ENCODE measurements at places on chromosomes 7 and 10.
A peak's percentile ranks its signal among the peaks of the same experiment; 100 is the strongest.

DNA sequence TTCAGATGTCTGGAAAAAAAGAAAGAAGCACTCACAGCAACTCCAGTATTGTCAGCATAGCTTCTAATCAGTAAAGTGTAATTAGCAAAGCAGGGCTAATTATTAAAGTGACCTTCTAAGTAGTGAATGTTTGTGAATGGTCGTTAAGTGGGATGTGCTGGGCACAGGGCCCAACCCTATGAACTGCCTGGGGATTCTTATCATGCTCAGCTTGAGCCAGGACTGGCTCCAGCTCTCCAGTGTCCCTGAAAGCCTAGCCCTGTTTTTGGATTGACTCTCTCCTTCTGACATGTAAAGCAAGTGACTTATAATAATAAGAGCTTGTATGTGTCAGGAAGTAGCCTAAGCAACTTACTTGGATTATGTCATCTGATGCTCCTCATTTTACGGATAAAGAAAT is 9.5 kb upstream of the TBX20 start:
- no peak for DNase-seq

DNA sequence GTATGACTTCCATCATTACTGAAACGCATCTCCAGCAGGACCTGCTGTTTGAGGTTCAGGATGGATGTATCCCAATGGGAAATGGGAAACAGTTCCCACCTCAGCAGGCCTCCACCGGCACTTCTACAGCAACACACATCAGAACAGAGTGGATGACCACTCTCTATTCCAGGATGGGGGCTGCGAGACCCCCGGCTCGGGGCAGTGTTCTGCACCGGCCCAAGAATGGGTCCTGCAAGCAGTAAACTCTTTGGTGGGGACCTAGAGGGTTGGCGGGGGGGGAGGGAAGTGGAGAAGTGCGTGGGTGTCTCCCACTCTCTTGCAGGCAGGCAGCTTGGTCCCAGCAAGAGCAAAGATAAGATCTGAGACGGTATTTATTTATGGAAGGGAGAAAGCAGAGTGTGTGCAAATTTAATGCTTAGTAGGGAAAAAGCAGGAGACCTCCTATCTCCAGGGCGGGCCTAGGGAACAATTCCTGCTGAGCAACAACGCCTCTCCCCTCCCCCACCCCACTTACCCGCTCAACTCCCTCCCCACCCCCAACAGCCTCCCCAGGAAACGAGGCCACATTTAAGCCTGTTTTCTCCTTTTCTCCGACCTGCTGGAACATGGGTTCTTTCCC is 4.0 kb downstream of the SFMBT2 start:
- no peak for DNase-seq

DNA sequence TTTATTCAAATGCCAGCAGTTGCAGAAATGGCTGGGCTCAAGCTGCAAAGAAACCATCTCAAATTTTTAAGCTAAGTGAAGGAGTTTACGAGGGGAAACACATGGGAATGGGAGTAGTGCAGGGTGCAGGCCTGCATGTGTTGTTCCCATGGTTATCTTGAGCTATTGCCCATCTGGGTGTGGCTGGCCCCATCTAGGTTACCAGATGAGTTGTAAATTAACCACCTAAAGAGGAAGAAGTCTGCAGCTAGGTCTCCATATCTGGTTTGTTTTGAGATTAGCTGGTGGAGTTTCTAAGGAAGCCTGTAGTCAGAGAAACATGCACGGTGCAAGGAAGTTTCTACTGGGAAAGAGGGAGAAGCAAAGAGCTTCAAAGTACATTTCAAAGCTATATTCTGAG is 23.3 kb upstream of the STEAP2 start:
- no peak for DNase-seq

DNA sequence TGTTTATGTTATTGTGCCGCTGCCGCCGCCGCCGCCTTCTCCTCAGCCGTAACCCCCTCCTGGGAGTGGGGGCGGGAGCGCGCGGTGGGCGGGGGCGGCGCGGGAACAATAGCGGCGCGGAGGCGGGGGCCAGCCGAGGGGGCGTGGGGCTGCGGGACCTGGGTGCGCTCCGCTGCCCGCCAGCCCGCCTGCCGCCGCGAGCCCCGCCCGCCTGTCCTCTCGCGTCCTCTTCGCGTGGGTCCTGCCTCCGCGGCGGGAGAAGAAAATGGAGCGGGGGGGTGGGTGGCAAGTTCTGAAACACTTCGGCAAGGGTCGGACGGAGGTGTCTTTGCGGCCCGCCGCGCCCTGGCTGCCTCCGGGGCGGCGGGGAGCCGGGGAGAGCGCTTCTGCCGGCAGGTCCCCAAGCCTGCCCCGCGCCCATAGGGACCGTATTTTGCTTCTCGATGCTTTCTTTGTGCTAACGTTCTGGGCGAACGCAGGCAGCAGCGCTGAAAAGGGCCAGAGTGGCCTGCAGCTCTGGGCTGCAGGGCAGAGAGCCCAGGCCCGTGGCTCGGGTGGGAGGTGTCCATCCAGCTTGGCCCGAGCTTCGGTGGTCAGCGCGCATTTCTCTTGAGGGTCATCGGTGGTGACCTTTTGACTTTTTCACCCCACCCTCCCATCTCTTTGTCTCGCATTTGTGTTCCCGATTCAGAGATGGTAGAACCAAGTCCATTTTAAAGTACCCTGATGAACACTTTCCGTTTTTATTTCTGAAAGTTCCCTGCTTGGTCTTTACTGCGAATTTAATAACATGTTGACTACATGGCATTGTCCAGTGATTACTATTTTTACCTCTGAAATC is 613 bp downstream of the MAPK8 start:
- peak; percentile 38 for DNase-seq

DNA sequence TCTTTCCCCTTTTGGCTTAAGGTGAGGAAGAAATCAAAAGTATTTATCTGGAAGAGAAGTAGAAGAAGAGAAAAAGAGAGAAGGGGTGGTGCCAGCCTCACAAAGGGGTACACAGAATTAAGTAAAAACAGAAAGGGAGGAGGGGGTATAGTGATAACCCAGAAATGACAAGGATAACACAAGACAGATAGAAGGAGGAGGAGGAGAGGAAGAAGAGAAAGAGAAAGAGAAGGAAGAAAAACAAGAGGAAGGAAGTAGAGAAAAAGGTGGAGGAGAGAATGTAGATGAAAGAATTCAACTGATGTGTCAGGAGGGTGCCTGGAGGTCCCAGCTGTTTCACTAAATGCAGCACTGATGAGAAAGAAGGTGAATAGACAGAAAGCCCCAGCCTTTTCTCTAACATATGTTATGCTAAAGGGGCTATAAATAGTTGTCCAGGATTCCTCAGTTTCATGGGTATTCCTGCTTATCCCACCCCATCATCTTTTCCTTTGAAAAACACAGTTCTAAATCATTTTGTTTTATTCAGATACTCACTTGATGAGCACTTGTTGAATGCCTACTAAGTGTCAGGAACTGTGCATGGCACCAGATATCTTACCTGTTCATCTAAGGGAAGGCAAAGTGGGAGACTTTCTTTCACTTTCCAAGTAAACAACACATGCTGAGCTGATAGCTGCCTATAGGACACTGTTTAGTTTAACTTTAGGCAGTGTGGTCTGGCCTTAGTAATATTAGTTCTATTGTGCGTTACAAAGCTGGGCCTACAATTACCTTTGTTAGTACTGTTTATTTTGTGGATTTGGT is 8.0 kb downstream of the SEMA3E start:
- no peak for DNase-seq

DNA sequence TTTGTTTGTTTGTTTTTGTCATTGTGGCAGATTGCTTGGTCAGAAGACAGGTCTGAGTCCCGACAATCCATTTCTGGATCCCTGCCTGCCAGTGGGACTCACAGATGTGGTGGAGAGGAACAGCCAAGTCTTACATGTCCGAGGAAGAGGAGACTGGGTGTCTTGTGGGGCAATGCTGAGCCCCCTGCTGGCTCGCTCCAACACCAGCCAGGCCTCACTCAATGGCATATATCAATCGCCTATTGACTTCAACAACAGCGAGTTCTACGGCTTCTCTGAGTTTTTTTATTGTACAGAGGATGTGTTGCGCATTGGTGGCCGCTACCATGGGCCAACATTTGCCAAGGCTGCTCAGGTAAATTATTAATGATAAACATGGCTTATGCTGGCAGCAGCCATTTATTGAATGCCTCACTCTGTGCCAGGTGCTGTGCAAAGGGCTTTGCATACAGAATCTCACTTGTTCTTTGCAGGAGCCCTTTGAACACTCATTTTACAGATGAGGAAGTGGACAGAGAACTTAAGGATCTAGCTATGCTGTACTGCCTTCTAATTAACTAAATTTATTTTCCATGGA is 33.3 kb downstream of the COX15 start:
- DNase-seq, result no peak

Measured in stimulated activated CD4-positive, alpha-beta T cell treated with anti-CD3 and anti-CD28 coated beads, Interleukin-2, amount 100 ng/mL, for 48 hours (primary cell).